ENCODE measurements at places on chromosomes 6 and 20.

DNA sequence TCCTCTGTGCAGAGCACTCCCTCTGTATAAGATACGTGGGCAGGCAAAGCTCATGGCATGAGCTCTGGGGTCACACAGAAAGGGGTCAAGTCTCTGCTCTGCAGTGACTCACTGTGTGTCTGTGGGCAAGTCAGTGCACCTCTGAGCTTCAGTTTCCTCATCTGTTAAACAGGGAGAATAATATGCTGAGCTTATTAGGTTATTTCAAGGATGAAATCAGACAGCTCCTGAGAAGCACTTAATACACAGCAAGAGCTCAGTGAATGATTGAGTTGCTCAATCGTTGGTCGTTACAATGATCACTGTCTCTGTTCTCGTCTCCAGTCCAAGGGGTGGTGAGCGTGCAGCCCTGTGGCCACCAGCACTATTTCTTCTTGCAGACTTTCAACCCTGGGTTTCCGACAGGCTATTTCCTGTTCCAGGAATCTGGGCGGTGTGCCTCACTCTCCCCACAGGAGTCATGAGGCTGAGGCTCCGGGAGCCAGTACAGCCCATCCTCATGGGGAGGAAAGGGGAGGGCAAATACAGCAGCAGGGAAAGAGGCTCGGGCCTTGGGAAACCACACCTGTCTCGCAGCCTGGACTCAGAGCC is 28.9 kb downstream of the KIAA1755 start:
- no peak for DNase-seq

DNA sequence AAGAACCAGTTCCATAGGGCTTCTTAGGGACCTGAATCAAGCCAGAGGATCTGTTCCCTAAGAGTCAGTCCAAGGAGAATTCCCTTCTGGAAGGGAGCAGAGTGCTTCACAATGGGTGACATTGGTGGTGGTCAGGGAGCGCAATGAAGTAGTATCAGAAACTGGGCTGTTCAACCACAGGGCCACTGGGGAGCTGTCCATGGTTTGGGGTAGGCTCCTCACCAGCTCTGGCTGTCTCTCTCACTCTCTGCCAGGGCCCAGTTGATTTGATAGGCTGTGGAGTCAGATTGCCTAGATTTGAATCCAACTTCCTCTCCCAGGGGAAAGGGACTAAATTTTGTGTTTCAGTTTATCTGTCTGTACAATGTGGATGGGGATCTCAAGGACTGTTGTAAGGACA is 36.7 kb upstream of the CHD6 start:
- DNase-seq = no peak

DNA sequence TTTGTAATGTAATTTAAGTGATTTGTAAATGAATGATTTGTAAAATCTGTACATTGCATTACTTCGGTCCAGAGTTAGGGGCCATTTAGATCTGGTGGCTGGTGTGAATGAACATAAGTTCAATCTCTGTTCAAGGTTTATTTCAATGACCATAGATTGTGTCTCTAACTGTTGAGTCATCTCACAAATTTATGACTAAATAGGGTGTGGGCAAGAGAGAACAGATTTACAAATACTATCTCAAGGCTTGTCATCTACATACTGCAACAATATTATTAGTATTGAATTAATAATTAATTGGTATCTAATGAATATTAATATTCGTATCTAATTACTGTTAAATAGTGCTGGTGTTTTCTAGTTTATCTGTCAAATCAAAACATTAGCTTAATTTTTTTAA is 115.3 kb upstream of the EDN1 start:
- no peak for DNase-seq

GRCh38 chr20:55656231-55656775 is 349.0 kb downstream of the CBLN4 start:
- no peak for DNase-seq

GRCh38 chr6:35186571-35186970 is 27.2 kb upstream of the SCUBE3 start:
- no peak for DNase-seq

Measured in activated T-cell treated with anti-CD3 and anti-CD28 coated beads, Interleukin-2, amount 50 U/mL, for 24 hours (primary cell).